Fibroblast of villous mesenchyme (primary cell): ENCODE measurements at places on chromosomes 3 and 15. TPM values are rescaled to one million over a fixed set of nuclear protein-coding genes. Genes with fewer than 3 reads are reported as not detected.

Gene CD80
- not detected in 2 replicates for total RNA-seq

Gene IQCF5
- not detected in 2 replicates for total RNA-seq

- no peak for DNase-seq
Measured at GRCh38 chr15:69539345-69539744, 86.7 kb downstream of the RPLP1 start.

Gene SNTN
- not detected in 2 replicates for total RNA-seq

DNA sequence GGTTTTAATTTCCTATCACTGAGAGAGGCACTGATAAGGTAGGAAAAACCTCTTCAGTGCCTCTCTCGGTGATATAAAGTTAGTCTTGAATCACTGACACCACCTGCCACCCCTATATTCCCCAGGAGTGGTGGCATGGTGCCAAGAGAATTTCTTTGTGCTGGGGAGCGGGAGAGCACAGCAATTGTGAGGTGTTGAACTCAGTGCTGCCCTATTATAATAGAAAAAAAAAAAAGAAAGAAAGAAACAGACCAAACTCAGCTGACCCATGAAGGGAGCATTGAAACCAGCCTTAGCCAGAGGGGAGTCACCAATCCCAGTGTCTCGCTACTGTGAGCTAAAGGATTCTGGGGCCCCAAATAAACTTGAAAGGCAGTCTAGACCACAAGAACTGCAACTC is 201.4 kb upstream of the STT3B start:
- no peak for DNase-seq

DNA sequence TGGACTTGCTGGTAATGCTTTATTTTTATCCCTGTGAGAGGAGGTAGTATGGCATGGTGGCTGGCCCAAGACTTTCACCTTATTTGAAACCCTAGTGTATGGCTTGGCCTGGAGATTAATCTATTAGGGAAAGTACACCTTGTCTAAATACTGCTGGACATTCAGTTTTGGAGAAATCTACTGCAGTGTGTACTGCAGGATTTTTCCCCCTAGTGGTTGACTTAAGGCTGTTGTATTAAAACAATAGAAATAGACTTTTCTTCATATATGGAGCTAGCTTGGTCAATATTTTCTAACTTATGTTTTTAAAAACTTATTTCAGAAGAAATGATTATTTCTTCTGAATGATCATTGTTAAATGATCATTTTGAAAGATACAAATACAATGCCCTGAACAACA is 13.9 kb upstream of the SLITRK3 start:
- no peak for DNase-seq

GRCh38 chr3:65408531-65409175 is 630.1 kb downstream of the MAGI1 start:
- DNase-seq = no peak

Gene SPATA12
- not detected in 2 replicates for total RNA-seq

GRCh38 chr3:150094150-150094933 is 123.6 kb upstream of the PFN2 start:
- DNase-seq = peak; percentile 34

- no peak for DNase-seq
Measured at GRCh38 chr3:171347301-171348039, 112.7 kb downstream of the TNIK start.

- DNase-seq = no peak
Measured at GRCh38 chr15:47184908-47185801, 532.1 kb upstream of the SEMA6D start.

Gene TMCO5A
- total RNA-seq = not detected in 2 replicates

- DNase-seq = no peak
Measured at GRCh38 chr3:11616551-11616950, 27.2 kb downstream of the VGLL4 start.

DNA sequence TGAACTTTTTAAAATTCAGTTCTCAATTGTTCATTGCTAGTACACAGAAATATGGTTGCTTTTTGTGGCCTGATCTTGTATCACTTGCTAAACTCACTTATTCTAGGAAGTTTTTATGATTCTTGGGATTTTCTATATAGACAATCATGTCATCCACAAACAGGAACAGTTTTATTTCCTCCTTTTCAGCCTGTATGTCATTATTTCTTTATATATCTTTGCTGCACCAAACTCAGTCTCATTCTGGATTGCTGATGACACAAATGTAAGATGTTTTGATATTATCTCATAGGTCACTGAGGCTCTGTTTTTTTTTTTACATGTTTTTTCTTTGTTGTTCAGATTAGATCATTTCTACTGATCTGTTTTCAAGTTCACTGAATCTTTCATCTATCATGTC is 71.7 kb downstream of the TTBK2 start:
- DNase-seq = no peak

Gene MPI
- total RNA-seq = 38.0 and 41.5 TPM in 2 replicates

Gene CPN2
- not detected in 2 replicates for total RNA-seq

- DNase-seq = no peak
Measured at GRCh38 chr15:70059476-70060213, 38.1 kb downstream of the TLE3 start.

DNA sequence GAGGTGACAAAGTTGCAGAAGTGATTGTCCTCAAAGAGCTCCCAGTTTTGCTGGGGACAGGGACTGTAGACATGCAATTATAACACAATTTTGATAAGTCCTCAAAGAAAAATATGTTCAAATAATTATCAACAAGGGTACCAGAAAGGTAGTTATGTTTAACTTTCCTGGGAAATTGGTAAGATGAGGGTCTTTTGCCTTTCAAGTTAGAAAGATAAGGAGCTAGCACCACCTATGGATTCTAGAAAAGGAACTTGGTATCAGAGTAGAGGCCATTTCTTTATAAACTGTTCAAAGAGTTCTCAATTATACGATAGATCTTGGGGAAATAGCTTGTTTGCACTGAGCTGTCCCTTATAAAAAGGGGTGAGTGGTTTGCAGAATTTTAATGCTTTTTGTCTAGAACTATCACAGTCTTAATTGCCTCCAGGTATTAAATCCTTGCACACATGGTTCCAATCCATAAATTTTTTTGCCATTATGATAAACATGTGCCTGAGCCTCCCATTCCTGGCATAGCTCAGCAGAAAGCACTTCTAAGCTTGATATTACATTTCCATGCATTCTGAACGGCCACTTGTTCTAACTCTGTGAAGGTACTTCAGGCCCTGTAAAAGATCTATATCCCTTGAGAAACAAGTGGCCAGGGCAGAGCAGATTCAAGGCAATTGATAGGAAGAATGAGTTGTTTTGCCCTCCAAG is 247.5 kb upstream of the LRIG1 start:
- DNase-seq = no peak

Gene A4GNT
- under 0.01 TPM in 1 of 2 replicates, not detected in the other for total RNA-seq
